ENCODE measurements at places on chromosomes 5 and 9.

DNA sequence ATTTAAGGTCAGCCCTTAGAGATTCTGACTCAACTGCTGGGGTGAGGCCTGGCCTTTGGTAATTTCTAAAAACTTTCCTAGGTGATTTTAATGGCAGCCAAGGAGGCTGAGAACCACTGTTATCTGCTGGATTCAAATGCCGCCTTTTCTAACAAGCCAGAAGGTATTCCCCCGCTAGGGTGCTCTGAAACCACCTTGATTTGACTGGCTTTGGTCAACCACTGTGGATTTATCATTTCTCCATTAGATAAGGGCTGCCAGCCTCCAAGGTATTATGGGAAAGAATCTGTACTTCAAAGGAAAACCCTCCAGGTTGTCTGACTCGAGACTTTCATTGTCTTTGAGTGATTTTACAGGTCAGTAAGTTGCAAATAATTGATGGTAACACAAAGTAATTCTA lies 4.3 kb downstream of the ANXA6 start:
- DNase-seq, result no peak

GRCh38 chr9:131167146-131167692 lies 41.8 kb downstream of the NUP214 start:
- no peak for DNase-seq

GRCh38 chr9:35702696-35703095 lies 13.0 kb upstream of the TPM2 start:
- no peak for DNase-seq

GRCh38 chr5:3195994-3196393 lies 399.6 kb upstream of the IRX1 start:
- no peak for DNase-seq

GRCh38 chr5:180333661-180334060 lies 19.5 kb downstream of the GFPT2 start:
- DNase-seq, result no peak

- DNase-seq, result no peak
Measured at GRCh38 chr5:69188811-69189161, 597 bp upstream of the CENPH start.

All from stimulated activated CD4-positive, alpha-beta T cell treated with anti-CD3 and anti-CD28 coated beads, Interleukin-1b, Interleukin-23, amount 100 ng/mL, for 1 hour (primary cell).